ENCODE measurements at places on chromosomes 5 and 9. TPM values are rescaled to one million over a fixed set of nuclear protein-coding genes. Genes with fewer than 3 reads are reported as not detected.

Gene SPINK5
- total RNA-seq: not detected

Gene DNAI1
- not detected for total RNA-seq

Gene CDH10
- not detected for total RNA-seq

Gene FBN2
- total RNA-seq: 0.31 TPM

Gene REEP2
- 0.28 TPM for total RNA-seq

Gene ZDHHC11
- 5.0 TPM for total RNA-seq

Gene ENTREP1
- not detected for total RNA-seq

Gene CDC14B
- 2.3 TPM for total RNA-seq

Gene LRRC26
- total RNA-seq: not detected

DNA sequence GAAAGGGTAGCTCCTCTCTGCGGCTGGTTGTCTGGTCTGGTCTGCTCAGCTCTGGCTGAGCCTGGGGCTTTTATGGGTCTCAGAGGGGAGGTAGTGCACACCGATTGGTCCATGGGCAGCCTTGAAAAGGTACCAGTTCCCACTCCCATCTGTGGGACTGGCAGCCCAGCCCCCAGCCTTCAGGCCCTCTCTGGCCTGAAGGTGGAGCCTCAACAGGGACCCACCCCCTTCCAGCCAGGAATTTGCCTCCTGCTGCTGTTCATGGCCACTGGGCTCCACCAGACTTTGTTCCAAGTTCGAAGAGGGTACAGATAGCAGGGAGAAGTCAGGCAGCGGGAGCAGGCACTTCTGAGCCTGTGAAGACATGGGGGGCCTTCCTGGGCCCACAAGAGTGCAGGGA lies 165.3 kb upstream of the SLC27A6 start:
- DNase-seq: no peak

GRCh38 chr5:32100230-32100629 lies 73.9 kb downstream of the GOLPH3 start:
- DNase-seq: no peak

DNA sequence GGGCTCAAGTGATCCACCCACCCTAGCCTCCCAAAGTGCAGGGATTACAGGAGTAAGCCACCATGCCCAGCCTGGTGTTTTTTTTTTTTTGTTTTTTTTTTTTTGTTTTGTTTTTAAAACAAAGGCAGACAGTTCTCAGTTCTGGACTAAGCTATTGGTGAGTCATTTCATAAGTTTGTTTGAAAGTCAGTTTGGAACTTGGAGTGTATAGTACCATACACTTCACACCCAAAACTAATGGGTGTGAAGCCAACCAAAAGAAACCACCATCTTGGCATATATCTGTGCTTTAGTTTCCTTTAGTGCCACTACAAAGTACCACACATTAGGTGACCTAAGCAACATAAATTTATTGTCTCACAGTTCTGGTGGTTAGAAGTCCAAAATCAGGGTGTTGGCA lies 13.4 kb downstream of the MAST4 start:
- no peak for DNase-seq

GRCh38 chr9:37562826-37563225 lies 13.4 kb downstream of the FBXO10 start:
- no peak for DNase-seq

- DNase-seq: peak; percentile 19
Measured at GRCh38 chr5:10856683-10857337, 95.8 kb upstream of the DAP start.

DNA sequence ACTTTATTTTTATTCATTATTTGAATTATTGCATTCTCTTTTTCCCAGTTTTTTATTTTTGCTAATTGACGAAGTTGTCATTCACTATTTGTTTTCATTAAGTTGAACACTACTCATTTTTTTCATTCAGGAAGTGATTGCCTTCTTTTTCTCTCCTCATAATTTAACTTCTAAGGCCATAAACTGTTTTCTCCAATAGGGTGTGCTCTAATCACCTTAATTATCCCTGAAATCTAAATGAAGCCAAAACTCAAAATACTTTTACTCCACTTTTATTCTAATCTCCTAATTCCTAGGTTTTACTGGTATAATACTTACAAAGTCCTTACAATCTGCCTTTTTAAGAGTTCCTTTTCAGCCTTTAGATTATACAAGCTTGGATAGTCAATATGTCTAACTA lies 2.9 kb upstream of the OR13C2 start:
- DNase-seq: no peak

DNA sequence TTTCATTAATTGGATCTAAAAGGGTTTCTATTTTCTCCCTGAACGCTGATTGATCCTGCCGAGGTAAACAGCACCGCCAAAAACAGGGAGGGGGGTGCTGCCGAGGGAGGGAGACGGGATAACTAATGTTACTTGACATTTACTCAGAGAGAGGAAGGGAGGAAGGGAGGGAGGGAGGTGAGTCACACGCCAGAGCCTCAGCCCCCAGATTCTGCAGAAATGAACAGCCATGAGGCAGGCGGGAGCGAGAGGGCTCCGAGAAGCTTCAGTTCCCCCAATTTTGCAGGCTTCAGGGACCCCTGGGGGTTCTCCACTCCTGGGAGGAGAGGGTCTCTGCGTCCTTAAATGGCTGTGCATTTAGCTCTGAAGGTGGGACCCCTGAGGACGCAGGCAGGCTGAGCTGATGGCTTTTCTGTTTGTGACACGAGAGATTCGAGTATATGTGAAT lies 59.1 kb upstream of the IER5L start:
- peak; percentile 65 for DNase-seq

GRCh38 chr5:52915176-52915875 lies 73.8 kb upstream of the ITGA2 start:
- DNase-seq: no peak

DNA sequence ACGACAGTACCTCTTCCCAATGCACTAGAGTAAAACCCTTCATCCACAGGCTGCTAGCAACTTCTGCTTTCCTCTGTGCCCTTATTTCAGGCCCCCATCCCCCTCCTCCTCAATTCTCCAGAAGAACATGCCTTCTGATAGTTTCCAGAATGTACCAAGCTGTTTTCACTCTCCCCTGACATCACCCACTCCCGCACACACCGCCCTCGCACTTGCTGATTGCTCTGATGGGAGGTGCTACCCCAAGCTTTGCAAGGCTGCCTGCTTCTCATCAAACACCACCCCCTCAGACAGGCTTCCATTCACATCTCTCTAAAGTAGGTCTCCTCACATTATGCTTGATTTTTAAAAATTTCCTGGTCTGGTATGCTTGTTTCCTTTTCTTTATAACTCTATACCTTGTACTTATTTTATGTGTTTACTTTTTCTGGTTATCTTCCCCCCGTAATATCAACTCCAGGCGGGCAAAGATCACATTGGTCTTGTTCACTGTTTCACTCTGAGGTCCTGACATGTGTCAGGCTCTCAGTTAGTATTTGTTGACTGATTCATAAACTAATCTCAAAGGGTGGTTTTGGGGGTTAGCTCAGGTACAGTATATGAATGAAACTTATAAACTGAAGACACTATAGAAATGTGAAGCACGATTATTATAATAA lies 91.0 kb upstream of the C9orf72 start:
- DNase-seq: no peak

GRCh38 chr9:107784235-107784958 lies 294.8 kb upstream of the KLF4 start:
- no peak for DNase-seq

DNA sequence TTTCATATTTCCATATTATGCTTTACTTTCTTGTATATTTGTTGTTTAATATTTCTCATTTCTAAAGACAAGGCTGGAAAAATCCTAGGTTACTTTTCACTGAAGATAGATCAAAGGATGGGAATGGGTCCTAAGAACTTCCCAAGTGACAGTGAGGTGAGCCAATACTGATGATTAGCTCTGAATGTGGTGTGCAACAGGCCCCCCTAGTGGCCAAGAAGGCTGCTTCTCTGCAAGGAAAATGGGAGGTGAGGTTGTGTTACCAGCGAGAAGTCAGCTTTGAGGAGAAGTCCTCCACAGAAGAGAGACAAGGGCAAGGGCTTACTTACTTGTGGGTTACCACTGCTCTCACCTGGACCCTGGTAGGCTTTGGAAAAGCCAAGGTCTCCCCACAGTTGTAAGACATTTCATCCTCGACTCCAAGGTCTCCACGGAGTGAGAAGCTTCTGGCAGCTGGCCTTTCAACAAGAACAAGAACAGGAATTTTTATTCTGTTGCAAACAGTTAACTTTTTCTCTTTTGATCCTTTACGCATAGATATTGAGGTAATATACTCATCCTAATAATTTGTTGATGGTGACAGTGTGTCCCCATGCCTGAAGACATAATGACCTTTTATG lies 69.9 kb downstream of the MAMDC2 start:
- DNase-seq: peak; percentile 32

GRCh38 chr9:94867842-94868312 lies 141.4 kb downstream of the AOPEP start:
- DNase-seq: no peak

- DNase-seq: no peak
Measured at GRCh38 chr9:127711831-127712274, 3.6 kb downstream of the PTRH1 start.

DNA sequence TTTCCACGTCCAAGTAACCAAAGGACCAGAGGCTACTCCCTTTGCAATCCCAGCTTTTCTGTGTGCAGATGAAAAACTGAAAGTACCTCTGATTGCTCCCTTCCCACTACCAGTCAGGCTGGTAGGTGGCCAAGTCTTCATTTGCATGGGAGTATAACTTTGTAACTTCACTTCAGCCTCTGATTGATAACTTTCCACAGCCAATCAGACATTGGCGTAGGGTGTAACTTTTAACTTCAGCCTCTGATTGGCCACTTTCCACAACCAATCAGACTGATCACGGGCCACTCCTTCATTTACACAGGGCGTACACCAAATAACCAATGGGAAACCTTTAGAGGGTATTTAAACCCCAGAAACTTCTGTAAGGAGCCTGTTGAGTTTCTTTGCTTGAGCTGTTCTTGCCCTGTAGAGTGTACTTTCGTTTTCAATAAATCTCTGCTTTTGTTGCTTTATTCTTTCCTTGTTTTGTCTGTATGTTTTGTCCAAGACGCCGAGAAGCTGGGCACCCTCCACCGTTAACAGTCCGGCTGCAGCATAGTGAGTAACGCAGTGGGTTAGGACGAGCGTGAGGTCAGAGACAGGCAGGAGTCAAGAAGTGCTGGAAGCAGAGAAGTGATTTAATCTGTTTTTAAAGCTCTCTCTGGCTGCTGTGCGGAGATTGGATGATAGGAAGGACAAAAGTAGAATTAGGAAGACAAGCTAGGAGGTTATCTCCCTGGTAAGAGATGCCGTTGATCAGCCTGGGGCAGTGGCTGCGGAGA lies 3.5 kb upstream of the EXOSC2 start:
- DNase-seq: no peak

DNA sequence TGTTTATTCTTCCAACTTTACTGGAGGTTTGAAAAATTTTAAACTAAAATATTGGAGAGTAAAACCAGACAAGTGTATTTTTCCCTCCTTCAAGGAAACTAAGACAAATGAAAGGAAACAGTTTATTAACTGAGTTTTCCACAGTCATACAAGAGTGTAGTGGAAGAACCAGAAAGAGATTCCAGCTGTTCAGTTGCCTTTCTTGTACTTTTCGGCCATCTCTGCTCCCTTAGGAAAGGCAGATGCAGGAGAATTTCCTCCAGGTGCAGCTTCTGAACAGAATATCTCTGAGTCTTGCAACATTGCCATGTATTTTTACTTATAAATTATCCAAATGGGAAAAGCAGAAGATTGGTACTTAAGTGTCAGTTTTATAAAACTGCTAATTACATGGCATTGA lies 217.1 kb downstream of the MAST4 start:
- no peak for DNase-seq

- DNase-seq: no peak
Measured at GRCh38 chr9:131977109-131977838, 102.4 kb downstream of the MED27 start.

DNA sequence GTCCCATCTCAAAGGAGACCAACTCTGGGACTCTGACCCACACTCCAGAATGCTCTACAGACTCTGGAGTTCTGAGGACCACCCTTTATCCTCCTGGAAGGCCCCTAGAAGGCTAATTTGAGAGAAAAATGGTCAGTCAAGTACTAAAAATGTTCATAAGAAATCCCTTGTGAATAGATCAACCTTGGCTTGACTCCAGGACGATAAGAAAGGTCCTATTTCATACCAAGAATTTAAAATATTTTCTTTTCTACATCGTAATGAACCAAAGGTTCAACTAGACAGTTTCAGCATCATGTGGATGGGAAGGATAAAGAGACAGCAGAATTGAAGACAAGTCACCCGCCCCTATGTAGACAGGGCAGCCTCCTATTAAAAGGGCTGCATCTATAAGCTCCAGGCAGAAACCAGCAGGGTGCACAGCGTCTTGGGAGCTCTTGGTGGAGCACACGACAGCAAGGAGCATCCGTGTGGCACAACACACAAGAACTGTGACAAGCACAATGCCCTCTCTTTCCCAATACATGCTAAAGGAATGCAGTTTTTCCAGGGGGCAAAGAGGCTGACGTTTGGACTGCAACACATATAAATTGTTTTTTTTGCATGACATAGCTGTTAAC lies 38.3 kb downstream of the RASEF start:
- no peak for DNase-seq

GRCh38 chr9:121567500-121568342 lies 68.1 kb upstream of the GGTA1 start:
- DNase-seq: no peak

- no peak for DNase-seq
Measured at GRCh38 chr9:14222149-14222835, 91.6 kb downstream of the NFIB start.

- no peak for DNase-seq
Measured at GRCh38 chr5:78102500-78102899, 192.0 kb downstream of the AP3B1 start.

DNA sequence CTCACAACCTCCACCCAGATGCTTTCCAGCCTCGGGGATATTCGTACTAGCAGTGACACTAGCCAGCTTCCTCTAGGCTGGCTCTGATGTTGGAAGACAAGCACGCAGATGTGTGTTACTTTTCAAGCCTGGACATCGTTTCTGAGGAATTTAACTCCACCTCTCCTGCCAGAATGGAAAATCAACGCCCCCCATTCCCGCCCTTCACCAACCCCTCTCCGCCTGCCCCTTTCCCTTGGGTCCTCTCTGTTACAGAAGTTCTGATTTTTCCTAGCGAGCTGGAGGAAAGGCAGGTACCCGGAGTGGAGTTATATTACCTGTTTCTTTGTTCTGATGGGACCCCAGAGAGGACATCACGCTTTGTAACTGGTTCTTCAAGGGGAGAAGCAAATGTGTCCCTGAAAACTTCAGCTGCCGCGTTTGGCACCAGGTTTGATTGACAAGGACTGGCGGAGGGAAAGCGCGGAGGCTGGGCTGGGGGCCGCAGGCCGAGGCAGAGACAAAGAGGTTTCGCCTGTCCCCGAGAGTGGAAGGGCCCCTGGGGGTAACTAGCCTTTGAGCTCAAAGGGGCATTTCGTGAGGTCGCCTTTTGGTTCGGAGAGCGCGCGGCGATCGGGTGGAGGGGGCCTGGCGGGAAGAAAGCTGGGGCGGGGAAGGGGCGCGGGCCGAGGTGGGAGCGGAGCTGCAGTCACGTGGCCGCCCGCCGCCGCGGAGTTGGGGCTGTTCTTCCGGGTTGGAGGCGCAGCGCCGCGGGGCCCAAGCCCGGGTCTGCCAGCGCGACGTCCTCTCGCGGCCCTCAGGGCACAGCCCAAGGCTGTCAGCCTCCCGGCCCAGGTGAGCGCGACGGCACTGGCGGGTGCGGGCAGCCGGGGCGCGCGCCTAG lies at the start of gene NNT:
Gene NNT (plus strand): TSS at position 720 of the 883 bp plus-strand sequence. CDS start 6,016 bp downstream, outside the sequence.
- DNase-seq: peak; percentile 86

- no peak for DNase-seq
Measured at GRCh38 chr9:73640971-73641370, 489.3 kb downstream of the ANXA1 start.

Data from natural killer cell (primary cell).